Uterus (tissue), 4 donors: ENCODE measurements at places on chromosomes 3 and 15. TPM values are rescaled to one million over a fixed set of nuclear protein-coding genes. Genes with fewer than 3 reads are reported as not detected.

AGBL1 gene
- total RNA-seq, result not detected

- DNase-seq, result no peak
Observed at GRCh38 chr15:40471808-40472150, 995 bp downstream of the CHST14 start.

ZNF860 gene
- 2.8 TPM for total RNA-seq

- DNase-seq, result no peak
Observed at GRCh38 chr3:176074096-176074495, 1123.2 kb downstream of the TBL1XR1 start.

POPDC2 gene
- 4.9 TPM for total RNA-seq

GRCh38 chr3:176824811-176825210 is 372.5 kb downstream of the TBL1XR1 start:
- DNase-seq, result no peak

DNA sequence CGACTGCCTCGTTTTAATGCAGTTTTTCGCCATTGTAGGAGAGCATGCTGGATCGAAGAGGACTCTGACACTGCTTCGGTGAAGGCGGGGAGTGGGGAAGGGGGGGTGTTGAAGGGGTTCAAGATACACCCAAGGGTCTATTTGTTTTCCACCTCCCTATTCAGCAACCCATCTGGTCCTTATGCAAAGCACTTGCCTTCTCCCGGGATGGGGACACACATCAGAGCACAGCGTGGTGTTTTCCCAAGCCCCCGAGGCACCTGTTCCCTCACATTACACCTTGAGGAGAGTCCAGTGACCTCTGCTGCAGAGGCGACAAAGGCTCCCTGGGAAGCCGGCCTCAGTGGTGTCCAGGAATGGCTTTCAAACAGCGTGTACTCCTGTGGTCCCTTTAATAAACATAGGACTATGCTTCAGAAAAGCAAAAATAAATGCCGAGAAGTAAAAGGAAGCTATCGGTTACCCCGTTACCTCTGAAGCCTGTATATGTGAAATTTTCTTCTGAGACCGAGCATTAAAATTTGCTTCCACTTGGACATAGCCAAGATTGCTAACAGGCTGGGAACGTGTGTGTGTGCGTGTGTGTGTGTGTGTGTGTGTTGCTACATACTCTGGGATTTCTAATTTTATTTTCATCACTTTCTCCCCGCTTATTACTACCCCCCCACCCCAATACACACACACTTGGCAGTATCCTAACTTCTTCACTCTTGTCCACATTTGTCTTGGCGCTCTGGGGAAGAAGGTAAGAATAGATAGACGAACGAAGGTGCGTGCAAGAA is 53.2 kb downstream of the CCDC54 start:
- DNase-seq, result peak; percentile 23

- no peak for DNase-seq
Observed at GRCh38 chr3:58588030-58588614, 10.9 kb upstream of the FAM107A start.

- no peak for DNase-seq
Observed at GRCh38 chr3:19596408-19596807, 337.6 kb downstream of the EFHB start.

PRR20G gene
- not detected for total RNA-seq

DNA sequence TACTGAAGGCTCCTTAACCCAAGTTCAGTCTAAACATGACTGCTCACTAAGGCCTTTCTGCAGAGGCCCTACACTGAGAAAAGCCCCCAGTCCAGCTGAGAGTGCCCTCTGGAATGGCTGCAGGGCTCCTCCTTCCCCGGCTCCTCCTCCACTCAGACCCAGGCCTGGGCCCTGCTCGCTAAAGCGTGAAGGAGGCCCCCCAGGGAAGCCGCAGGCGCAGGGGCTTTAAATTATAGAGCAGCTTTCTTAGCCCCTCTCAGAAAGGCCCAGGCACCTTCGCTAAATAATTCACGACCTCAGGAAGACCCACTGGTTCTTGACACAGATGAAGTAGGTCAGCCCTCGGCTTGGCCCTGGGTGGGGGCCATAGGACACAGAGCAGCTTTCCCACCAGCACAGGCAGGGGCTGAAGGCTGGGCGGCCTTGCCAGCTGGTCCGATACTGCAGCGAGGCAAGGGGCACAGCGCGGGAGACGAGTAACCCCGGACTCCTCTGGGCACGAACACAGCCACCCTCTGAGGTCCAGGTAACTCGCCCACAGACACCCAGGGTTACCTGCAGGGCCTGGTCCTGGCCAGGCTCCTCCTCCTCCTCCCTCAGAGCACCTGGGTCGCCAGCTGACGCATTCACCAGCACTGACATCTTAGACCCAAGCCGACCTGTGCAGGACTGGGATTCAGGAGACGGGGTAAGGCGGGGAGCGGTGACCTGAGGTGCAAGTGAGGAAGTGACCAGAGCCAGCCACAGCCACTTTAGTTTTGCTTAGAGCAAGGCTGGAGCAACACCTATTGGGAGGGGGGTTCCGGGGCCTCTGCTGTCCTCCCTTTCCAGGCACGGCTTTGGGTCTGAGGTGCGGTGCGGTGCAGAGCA is 36.9 kb downstream of the RBPMS2 start:
- no peak for DNase-seq

STRA6 gene
- total RNA-seq, result not detected

GRCh38 chr3:65126527-65127410 is 439.0 kb upstream of the ADAMTS9 start:
- no peak for DNase-seq

DNA sequence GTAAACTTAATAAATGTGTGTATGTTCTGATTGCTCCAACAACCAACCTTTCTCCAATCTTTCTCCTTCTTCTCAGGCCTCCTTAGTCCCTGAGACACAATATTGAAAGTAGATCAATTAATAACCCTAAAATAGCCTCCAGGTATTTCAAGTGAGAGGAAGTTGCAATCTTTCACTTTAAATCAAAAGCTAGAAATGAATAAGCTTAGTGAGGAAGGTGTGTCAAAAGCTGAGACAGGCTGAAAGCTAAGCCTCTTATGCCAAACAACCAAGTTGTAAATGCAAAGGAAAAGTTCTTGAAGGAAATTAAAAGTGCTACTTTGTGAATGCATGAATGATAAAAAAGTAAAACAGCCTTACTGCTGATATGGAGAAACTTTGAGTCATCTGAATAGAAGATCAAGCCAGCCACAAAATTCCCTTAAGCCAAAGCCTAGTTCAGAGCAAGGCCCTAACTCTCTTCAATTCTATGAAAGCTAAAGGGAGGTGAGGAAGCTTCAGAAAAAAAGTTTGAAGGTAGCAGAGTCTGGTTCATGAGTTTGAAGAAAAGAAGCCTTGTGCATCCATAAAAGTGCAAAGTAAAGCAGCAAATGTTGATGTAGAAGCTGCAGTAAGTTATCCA is 38.6 kb downstream of the CCDC80 start:
- no peak for DNase-seq
